Putamen (tissue), 1 donor: ENCODE measurements at places on chromosomes 12 and 14.
A peak's percentile ranks its signal among the peaks of the same experiment; 100 is the strongest.

DNA sequence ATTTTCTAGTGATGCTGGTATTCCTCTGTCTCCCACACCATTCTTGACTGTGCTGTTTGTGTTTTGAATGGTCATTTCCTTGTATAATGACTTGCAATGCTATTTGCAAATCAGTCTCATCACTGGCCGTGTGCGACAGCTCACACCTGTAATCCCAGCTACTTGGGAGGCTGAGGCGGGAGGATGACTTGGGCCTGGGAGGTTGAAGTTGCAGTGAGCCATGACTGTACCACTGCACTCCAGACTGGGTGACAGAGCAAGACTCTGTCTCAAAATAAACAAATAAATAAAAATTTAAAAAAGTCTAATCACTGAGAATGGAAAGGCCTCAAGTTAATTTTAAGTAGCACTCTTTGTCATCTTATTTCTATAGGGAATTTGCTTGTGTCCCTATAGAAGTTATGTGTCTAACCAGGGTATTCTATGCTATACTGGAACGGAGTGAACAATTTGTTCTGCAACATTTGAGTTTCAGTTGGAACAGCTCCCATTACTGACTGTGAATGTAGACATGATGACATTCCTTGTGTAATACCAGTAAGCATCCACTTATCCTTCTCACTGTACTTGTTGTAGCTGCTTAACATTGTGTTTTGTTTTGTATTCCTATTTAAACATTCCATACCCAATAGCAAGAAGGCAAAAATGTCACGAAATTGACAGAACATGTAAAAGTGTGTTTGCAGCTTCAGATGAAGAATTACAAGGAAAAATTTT is 126.3 kb downstream of the MGST1 start:
- DNase-seq, result no peak

- DNase-seq, result no peak
These were observed 82.6 kb upstream of the ATP2B1 start for GRCh38 chr12:89791286-89791685.

DNA sequence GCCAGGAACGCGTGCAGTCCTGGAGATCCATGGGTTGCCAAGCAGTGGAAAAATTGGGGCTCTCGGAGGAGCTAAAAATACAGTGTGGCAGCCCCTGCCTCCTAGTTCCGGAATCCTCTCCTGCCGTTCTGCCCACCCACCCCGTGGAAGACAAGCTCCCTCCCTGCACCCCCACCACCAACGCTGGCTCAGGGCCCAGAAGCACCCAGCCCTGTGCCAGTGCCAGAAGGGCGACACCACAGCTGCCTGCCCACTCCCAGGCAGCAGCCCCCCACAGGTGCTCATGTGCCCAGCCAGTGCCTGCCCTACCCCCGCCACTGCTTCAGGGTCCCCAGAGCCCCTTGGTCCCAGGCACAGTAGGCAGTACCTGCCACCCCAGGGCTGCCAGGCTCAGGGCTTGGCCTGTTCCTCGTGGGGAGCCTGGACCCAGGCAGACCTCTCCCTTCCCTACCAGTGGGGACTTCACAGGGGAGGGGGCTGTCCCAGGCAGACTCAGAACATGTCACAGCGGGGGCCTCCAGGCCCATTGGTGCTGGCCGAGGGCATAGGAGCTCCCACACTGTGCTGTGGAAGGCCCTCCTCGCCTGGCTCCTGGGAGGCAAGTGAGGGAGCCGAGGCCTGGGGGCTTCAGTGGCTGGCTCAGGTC is 7.4 kb downstream of the INF2 start:
- DNase-seq, result peak; percentile 71

- no peak for DNase-seq
These were observed 349.7 kb downstream of the ATP23 start for GRCh38 chr12:58291106-58291505.

DNA sequence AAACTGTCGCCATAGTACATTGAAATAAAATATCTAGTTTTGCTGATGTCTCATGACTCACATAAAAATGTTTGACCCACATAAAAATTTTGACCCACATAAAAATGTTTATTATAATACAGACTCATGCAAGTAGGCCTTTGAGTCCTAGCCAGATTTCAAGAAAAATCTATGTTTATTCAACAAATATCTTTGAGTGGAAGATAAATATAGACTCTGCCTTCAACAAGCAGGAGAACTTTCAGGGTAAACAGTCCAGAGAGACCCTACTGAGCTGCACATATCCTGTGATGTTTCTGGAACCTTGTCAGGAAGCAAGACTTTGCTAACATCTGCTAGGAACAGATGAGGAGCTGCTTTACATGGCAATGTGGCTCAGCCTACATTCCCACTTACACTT is 283.1 kb downstream of the MDGA2 start:
- no peak for DNase-seq
